ENCODE measurements at places on chromosomes 11 and 22. TPM values are rescaled to one million over a fixed set of nuclear protein-coding genes. Genes with fewer than 3 reads are reported as not detected.
A peak's percentile ranks its signal among the peaks of the same experiment; 100 is the strongest.

DNA sequence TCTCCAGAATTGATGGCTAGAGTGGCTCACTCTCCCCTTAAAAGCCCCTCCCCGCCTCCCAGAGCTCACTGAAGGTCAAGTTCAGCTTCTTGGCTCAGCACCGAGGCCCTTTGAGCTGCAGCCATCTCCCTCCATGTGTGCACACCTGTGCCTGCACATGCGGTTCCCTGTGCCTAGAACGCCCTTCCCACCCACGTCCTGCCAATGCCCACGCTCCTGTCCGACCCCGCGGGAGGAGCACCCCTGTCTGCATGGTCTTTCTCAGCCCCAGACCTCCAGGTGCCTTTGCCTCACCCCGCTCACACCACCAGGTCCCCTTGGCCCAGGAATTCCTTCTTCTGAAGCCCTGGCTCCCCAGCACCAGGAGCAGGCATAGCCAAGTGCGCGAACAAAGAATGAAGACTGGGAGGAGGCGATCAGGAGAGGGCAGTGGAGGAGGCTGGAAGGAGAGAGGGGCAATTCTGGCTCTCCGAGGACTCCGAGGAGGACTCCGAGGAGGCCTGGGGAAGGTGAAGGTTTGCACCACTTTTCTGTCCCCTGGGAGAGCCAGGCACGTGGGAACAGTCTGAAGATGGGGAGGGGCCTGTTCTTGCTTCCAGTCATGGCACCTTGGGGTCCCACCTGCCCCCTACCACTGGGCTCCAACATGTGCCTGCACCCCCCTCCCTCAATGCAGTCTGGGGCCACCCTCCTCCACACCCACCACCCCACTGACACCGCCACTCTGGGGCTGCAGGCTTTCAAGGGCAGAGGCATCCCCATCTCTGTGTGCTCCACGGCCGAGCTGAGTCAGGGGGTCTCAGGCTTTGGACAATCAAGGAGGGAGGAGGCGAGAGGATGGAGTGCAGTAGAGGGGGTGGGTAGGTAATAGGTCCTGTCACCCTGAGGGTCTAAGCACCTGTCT is 17.7 kb downstream of the IGF2 start:
- DNase-seq, result no peak

GRCh38 chr11:102012946-102013345 is 34.3 kb upstream of the CFAP300 start:
- peak; percentile 53 for DNase-seq

The C11orf91 gene
- total RNA-seq, result not detected

The JHY gene
- 0.26 TPM for total RNA-seq

- DNase-seq, result no peak
These were observed 206.1 kb downstream of the GRIK4 start for GRCh38 chr11:120717623-120718022.

DNA sequence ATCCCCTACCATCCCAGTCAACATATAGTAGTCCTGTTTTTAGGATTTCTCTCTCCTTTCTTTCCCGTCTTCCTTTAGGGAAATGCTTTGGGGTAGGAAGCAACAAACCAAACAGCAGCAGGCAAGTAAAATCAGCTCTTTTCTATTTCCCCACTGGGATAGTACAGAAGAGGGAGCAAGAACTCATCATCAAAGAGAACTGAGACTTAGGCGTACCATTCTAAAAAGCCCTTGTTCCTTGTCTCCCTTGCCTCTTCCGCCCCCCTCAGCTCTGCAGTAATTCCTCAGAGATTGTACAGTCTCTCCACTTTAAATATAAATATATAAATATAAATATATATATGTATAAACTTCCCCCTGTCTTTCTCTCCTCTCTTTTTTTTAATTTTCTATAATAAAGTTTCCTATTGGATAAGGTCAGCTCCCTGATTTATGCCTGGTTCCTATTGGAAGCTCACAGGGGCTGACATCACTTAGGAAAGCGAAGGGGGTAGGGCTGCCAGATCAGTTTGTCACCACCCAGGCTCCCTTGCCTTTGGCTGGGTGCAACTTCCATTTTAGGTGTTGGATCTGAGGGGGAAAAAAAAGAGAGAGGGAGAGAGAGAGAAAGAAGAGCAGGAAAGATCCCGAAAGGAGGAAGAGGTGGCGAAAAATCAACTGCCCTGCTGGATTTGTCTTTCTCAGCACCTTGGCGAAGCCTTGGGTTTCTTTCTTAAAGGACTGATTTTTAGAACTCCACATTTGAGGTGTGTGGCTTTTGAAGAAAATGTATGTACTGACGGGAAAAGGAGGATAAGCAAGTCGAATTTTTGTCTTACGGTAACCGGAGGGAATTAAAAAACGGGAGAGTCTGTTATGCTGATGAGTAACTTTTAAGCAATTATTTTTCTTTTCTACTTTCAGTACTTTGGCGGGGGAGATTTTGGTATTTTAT is at the start of gene CTNND1:
TSS of gene CTNND1 (plus strand) at position 502 of the 934 bp plus-strand sequence. CDS start 29,677 bp downstream, outside the sequence.
- peak; percentile 96 for DNase-seq

The MRPL16 gene
- total RNA-seq, result 66.0 TPM

GRCh38 chr11:2377511-2378443 is 667 bp downstream of the CD81 start:
- peak; percentile 61 for DNase-seq

The CABP4 gene
- not detected for total RNA-seq

All from Caco-2 (cell line).